Fibroblast of lung (primary cell): ENCODE measurements at places on chromosomes 16 and 17.

GRCh38 chr16:20084624-20085226 is 11.0 kb upstream of the GPR139 start:
- DNase-seq, result no peak

DNA sequence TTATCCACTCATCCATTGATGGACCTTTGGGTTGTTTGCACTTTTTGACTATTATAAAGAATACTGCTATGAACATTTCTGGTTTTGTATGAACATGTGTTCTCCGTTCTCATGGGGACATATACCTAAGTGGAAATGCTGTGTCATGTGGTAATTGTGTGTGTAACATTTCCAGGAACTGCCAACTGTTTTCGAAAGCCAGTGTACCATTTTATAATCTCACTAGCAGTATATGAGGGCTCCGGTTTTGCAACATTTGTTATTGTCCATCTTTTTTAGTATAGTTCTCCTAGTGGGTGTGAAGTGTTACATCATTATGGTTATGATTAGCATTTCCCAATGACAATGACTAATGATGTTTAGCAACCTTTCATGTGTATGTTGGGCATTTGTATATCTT is 5.1 kb upstream of the TRIM25 start:
- peak; percentile 28 for DNase-seq

DNA sequence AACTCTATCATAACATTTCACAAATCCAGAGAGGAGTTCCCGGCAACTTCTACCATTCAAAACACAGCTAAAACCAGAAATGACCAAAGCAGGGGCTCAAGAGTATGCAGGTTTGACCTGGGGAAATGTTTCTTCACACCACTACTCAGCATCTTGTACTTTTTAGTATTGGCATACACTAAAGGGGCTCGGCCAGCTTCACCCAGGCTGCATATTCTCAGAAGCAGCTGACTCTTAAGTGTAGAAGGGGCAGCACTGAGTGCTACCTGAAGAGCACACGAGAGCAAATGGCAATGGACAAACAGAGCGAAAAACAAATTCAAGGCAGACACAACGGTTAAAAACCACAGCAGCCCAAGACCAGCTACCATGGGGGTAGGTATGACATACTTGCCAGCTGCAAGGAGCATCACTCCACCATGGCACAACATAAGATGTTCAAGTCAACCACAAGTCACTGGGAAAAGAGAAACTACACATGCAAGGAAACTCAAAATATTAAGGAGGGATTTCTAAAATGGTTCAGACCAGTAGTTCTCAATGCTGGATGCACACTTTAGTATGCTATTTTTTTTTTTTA is 34.4 kb downstream of the N4BP1 start:
- no peak for DNase-seq

DNA sequence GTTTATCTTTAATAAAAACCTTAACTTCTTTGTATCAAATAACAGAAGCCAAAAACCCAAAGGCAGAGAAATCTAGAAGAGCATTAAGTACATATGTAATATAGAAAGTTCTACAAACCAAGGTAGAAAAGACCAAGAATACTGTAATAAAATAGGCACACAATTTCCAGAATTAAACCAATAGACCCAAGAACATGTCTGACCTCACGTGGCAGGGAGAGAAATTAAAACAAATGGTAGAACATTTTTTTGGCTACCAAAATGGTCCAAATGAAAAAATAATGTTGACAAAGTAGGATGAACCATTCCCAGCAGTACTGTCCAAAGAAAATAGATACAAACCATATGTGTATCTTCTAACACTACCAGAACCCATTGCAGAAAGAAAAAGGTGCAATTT is 183.5 kb downstream of the CPPED1 start:
- no peak for DNase-seq

- no peak for DNase-seq
Measured at GRCh38 chr17:13003454-13003851, 14.4 kb downstream of the ELAC2 start.
